ENCODE measurements at places on chromosomes 11 and 22.

DNA sequence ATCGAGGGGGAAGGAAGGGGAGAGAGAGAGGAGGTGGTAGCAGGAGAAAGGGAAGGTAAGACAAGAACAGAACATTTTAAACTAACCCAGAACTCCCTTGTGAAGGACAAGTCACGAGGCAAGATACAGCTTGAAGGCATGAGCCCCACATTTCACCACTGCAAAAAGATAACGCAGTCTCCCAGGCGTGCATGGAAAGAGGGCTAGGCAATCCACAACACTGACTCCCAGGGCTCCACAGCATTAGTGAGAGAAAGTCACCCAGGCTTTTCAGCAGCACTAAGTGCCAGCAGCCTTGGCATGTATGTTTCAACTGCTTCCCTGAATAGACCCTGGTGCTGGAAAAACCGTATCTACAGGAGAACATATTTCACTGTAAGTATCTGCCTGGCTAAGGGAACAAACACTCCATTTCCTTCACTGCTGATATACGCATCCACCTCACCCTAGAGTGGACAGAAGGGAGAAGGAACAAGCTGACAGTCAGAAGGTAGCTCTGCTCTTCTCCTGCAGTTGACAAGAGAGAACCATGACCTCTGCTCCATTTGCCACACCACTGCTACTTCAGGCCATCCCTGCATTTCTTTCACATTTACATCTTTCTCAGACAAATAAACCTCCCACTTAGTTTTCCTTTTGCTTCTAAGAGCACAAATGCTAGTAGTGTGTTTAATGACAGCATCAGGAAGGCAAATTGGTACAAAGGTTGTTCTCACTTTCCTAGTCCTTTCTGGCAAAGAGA is 87.9 kb downstream of the AMBRA1 start:
- DNase-seq: no peak

GRCh38 chr11:2557381-2557780 is 112.6 kb downstream of the KCNQ1 start:
- no peak for DNase-seq

GRCh38 chr22:49724893-49725489 is 102.7 kb downstream of the BRD1 start:
- peak; percentile 73 for DNase-seq

- DNase-seq: no peak
Observed at GRCh38 chr11:16909359-16910035, 104.7 kb downstream of the PLEKHA7 start.

GRCh38 chr11:33534575-33534974 is 166.1 kb downstream of the C11orf91 start:
- DNase-seq: no peak

GRCh38 chr11:76782531-76783293 is 444 bp upstream of the TSKU start:
- DNase-seq: peak; percentile 98

GRCh38 chr11:78690352-78690987 is 115.8 kb upstream of the NARS2 start:
- no peak for DNase-seq

DNA sequence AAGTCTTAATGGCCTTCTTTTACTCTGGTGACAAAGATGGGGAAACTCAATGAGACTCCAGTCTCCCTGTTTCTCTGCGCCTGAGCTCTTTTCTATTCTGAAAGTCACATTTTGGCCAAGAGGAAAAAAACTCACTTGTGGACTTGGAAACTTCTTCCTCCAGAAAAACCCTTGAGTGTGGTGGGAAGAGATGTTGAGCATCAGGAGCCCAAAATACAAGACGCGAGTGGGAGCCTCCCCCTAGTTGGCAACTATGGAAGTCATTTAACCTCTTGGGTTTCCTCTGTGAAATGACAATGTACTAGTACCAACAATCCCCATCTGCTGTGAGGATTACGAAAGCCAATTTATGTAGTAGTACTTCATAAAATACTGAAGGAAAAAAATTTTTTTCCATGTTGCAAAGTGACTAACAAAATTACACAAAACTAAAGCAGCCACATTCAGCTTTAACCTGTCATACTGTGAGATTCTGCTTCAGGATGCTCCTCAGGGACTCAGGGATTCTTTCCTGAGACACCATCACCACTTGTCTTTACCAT is 524 bp upstream of the SLC25A17 start:
- no peak for DNase-seq
